Stimulated activated CD4-positive, alpha-beta T cell treated with anti-CD3 and anti-CD28 coated beads, Interleukin-1b, Interleukin-23, amount 100 ng/mL, for 4 hours (primary cell): ENCODE measurements at places on chromosomes 2 and 18.

DNA sequence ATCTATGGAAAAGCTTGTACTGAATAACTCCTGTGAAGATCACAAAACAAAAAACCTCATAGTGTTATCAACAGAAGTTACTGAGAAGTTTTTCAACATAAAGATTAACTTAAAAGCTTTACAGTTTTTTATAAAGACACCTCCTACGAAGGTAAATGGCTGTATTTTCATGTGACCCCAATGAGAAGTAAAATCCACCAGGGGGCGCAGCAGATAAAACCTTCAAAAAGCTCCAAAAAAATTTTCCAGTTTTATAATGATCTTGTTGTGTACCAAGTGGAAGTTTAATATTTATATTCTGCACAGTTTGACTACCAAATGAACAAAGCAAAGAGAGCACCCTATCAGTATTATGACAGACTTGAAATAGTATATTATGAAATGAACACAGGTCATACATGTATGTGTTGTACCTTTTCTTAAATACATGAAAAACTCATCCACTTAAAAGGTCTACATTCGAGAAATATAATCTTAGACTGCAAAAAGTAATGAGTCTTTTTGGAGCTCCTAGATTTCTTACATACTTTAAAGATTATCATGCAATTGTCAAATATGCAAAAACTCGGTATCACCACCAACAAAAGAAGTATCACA, 38.5 kb downstream of the PNO1 start:
- DNase-seq: no peak

GRCh38 chr18:66346833-66347588, 256.9 kb downstream of the CDH19 start:
- DNase-seq: no peak

- DNase-seq: no peak
Observed at GRCh38 chr18:3950668-3951404, 500.9 kb downstream of the TGIF1 start.

- no peak for DNase-seq
Observed at GRCh38 chr18:22914633-22915032, 18.5 kb upstream of the RBBP8 start.

DNA sequence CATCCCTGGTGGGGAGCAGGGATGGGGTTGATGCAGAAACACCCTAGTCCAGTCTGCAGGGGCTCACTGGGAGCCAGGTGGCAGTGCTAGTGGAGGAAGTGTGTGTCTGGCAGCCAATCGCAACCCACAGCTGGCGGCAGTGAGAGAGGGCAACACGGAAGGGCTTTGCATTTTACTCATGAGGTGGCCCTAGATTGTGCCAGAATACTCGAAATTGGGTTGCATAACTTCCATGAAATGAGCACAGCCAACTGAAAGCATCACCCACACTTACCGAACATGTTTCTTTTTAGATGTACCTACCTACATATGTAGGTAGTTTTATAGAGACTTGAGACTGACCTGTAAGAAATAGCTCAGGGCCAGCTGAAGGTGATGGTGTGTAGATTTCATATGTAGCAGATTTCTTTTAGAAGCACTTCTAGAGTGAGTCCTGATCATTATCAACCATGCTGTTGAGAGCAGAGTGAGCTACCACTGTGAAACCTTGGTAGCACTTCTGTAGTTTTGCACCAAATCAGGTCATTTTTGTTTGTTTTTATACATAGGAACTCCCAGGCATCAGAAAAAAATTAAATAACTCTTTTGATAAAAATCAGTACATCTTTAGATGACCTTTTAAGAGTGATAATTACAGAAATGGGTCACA, 13.0 kb downstream of the IL18R1 start:
- no peak for DNase-seq

- no peak for DNase-seq
Observed at GRCh38 chr2:168357797-168358472, 98.1 kb upstream of the CERS6 start.

DNA sequence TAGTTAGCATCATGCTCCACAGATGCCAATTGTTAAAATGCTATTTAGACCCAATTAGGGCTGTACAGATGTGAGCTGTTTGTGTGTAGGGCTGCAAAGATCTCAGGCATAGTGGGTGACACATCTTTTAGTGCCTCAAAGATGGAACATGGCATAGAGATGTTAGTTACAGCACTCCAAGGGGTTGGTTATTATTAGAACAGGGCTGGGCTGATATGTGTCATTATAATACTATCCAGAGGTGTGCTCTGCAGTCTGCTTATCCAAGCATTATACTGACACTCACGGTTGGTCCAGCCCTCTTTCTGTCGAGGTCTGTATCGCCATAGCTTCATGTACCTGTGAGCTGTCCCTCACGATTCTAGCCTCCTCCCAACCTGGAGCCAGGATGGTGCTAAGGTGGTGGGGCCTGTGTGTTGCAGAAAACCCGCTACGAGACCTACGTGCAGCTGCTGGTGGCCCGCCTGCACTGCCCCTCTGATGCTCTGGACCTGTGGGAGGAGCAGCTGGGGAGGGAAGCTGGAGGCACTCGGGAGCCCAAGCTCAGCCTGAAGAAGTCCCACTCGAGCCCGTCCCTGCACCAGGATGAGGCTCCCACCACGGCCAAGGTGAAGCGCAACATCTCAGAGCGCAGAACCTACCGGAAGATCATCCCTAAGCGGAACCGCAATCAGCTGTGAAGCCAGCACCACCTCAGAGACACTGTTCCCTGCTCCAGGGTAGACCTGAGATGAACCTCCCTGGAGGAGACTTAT, 27.1 kb downstream of the PSD4 start:
- no peak for DNase-seq

- no peak for DNase-seq
Observed at GRCh38 chr2:10372203-10372861, 69.6 kb downstream of the HPCAL1 start.

DNA sequence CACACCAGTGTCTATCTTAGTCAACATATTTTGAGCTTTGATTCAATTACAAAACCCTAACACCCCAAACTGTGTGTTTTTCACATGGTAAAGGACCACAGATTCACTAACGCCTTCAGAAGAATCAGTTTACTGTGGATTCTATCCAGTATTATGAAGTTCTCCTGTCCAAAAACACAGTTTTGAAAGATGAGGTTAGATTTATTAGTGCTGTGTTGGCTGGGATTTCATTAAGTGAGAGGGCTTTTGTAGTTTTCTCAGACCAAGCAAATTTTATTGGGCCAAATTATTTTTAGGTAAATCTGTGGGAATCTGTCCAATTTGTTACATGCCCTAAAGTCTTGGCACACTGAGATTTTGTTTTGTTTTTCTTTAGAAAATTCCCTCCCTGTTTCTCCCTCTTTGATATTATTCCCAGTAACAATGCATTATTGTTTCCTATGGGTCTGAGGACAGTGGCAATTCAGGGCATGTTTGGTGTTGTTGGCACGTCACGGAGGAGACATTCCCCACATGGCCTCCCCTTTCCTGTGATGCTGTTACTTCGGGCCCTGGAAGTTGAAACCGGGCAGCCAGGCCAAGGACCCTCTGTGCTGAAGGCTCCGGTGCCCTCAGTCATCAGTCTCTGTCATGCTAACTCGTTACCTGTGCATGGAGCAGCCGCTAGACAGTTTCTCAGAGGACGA, 87.5 kb upstream of the ALKAL2 start:
- DNase-seq: no peak

DNA sequence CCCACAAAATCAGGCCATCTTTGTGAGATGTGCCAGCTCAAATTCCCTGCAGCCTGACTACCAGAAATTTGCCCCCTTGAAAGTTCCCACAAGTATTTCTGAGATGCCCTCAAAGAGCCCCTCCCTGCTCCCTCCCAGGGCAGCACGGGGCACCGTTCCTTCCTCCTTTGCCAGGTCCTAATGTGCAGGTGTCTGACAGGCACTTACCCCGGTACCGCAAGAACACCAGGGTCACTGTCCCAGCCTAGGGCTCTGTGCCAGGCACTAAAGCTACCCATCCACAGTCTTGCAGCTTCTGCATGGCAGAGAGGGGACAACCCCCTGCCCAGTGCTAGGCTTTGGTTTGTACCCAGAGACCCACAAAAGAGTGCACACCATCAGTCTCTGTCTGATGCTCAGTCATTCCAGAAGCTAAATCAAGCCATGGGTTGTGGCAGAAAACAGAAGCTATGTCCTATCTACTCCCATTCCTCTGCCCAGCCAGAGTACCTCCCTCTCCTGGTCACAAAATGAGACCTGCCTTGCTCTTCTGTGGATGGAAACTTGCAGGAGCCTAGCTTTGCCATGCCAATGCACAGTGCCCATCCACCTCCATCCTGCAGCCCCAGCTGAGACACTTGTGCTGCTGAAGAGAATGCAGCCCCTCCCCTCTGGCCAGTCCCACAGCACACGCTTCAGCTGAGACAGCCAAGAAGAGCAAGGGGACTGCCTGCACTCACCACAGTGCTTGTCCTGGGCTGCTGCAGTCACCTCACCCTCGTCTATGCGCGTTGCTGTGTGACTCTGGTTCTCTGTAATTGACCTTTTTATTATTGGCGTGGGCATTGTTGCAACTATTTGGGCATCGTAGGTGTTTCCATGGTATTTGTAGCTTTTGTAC, 48.7 kb downstream of the INPP5D start:
- no peak for DNase-seq

GRCh38 chr2:3600256-3600855, 5.4 kb downstream of the COLEC11 start:
- no peak for DNase-seq

GRCh38 chr2:5729416-5729815, 37.2 kb downstream of the SOX11 start:
- no peak for DNase-seq

GRCh38 chr2:84846741-84847142, 34.1 kb downstream of the TRABD2A start:
- no peak for DNase-seq

DNA sequence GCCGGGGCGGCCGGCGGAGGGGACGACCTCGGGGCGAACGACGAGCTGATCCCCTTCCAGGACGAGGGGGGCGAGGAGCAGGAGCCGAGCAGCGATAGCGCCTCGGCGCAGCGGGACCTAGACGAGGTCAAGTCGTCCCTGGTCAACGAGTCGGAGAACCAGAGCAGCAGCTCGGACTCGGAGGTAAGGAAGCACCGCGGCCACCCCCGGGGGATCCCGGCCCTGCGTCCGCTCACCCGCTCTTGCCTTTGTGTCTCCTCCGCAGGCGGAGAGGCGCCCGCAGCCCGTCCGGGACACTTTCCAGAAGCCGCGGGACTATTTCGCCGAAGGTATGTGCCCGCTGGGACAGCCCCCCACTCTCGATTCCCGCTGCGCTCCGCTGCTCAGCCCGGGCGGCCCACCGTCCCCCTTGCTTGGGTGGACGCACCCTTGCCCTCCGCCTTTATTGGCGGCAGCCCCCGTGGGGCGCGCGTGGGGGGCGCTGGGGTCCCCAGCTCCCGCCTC, 611 bp downstream of the TCF7L1 start:
- no peak for DNase-seq

DNA sequence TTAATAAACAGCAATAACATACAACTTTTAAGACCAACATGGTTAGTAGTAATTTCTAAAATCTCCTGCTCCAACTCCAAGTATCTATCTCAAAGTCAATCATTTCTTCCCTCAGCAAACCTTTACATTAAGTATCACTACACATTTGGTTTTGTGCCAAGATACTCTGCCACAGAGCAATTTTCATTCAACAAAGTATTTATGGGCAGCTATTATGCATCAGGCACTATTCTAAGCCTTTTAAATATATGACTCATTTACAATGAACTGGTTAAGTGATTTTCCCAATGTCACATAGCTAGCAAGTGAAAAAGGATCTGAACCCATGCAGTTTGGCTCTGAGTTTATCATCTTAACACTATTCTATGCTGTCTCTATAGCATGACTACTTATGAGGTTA, 264.3 kb downstream of the NOL4 start:
- DNase-seq: no peak

DNA sequence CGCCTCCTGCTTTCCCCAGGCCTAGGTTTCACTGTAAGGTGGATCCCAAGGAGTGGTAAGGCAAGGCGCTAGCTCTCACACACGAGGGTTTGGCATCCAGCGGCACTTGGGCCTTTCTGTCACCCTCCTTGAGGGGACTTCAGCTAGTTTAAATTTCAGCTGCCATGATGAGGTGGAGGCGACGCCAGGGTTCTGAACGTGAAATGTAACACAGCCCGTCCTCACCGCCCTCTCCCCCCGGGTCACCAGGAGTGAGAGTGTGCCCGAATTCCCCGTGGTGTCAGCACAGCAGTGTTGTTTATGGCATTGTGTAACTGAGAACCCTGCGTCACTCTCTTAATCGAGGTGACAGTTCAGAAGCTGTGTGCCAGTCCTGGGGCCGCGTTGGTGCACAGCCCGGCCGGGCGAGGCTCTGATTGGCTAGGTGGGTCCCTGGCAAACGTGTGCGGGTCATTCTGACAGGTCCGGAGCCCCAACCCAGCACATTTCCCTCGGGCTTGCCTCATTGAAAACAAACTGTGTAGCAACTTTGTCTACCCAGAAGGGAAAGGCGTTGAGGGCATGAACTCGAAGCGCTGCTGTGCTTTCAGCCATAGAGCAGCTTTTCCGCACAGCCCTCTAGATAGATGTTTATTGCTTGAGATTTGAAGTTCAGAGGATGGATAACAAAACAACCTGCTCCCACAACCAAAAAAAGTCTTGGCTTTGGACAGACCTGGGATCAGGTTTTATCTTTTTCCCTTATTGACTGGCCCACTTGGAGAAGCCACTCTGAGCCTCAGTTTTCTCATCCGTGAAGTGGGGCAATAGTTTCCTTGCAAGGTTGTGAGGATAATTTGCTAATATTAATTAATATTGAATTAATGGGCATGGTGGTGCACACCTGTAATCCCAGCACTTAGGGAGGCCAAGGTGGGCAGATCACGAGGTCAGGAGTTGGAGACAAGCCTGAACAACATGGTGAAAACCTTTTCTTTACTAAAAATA, 4.9 kb downstream of the CIDEA start:
- DNase-seq: no peak

DNA sequence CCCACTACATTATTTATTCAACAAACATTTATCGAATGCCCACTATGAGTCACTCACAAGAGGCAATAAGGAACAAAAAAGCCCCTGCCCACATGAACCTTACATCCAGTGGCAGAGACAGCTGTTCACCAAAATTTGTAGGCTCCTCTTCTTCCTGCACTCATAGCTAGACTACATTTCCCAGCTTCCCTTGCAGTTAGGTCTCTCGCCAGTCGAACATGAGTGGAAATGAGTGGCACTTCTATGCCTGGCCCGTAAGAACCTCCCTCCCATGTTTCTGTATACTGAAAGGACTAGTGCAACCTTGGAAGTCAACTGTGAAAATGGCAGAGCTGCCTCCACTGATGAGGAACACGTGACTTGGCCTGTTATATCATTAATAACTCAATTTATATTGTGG, 19.4 kb upstream of the NCOA1 start:
- DNase-seq: no peak

DNA sequence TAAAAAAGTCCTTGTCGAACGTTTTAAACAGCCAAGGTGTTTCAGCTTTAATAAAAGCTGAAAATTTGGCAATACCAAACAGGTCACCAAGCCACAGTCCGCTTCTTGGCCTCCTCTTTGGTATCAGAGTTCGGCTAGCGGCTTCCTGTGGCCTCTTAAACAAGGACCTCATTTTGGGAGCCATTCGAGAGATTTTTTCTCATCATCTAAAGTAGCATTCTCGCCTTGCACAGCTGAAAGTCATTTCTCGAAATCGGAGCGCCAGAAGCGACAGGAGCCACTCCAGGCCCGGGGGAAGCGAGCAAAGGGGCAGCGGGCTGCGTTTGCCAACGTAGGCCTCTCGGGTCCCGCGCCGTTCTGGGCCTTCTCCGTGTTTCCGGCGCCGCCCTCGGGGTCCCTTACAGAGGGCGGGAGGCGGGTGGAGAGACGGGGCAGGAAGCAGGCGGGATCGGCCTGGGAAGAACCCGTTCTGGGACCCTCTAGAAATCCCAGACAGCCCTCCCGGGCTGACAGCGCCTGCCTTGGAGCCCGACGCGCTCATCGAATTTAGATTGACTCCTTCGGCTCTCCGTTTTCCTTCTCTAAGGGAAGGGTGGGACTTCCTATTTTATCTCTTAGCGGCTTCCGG, 522 bp upstream of the ZNF407 start:
- peak; percentile 64 for DNase-seq
